Astrocyte (in vitro differentiated cells and primary cell): ENCODE measurements at places on chromosomes 13 and 19. TPM values are rescaled to one million over a fixed set of nuclear protein-coding genes. Genes with fewer than 3 reads are reported as not detected.

The NMRK2 gene
- total RNA-seq: 0.73 TPM in 1 of 2 replicates, not detected in the other

The OR7E24 gene
- total RNA-seq: not detected in 2 replicates

The ZNF208 gene
- total RNA-seq: 0.05 TPM in 1 of 2 replicates, not detected in the other

The PRSS57 gene
- total RNA-seq: not detected in 2 replicates

The SELENOV gene
- total RNA-seq: not detected in 2 replicates

The RFPL4A gene
- total RNA-seq: 0.43 TPM in 1 of 2 replicates, not detected in the other

The PRODH2 gene
- not detected in 2 replicates for total RNA-seq

The CYP4F3 gene
- total RNA-seq: not detected in 2 replicates

The DEDD2 gene
- total RNA-seq: 24.4 and 26.1 TPM in 2 replicates

The ZSCAN1 gene
- not detected in 2 replicates for total RNA-seq
